ENCODE measurements at places on chromosomes 5 and 9. TPM values are rescaled to one million over a fixed set of nuclear protein-coding genes. Genes with fewer than 3 reads are reported as not detected.

- no peak for DNase-seq
These were observed 205.0 kb downstream of the DOCK8 start for GRCh38 chr9:419571-420171.

Gene CDKN2B
- total RNA-seq, result 7.9 TPM

DNA sequence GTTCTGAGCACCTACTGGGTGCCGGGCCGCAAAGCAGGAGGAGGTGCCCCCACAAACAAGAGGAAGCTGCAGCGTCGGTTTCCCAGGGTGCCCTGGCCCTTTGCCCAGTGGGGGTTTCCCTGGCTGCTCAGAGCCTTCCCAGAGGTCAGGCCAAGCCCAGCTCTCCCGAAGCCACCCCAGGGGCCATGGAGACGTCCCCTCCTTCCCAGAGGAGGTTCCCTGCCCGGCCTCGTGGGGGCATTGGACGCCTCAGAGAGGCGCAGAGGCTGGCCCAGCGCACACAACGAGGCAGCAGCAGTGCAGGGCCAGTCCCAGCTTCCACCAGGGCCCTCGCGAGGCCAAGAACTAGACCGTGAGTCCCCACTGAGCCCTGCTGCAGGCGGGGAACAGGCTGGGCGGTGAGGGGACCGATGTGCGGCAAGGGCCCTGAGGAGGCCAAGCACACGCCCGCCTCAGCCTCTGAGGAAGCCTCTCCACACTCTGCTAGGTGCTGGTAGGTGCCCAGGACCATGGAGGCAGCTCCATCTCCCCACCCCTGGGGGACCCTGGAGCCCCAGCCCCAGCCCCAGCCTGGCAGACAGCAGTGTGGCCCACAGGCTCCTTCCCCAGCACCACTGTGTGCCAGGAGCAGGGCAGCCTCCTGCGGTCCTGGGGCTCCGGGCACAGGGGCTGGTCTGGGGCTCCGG is 7.0 kb downstream of the DIPK1B start:
- no peak for DNase-seq

- DNase-seq, result no peak
These were observed 309.3 kb upstream of the SEMA6A start for GRCh38 chr5:116883875-116884274.

DNA sequence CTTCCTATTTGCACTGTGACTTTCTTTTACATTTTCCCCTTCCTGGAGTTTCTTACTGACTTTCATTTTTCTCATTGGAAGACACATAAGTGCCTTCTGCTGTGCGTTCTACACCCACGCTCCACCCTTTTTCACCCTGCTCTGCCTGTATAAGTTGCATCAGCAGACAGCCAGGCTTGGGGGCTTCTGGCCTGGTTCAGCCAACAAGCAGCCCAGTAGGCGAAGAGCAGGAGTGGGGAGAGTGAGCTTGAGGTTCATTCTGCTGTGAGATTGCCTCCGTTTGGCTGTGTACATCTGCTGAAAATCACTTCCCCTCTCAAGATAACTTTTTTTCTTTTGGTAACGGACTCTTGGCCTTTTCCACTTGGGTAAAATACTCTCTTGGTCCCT is 38.4 kb downstream of the RASGRF2 start:
- DNase-seq, result no peak

GRCh38 chr9:137454145-137454596 is 5.0 kb downstream of the NSMF start:
- peak; percentile 76 for DNase-seq

Gene MEIKIN
- total RNA-seq, result not detected

Gene CAMK2A
- total RNA-seq, result 10.8 TPM

- DNase-seq, result no peak
These were observed 31.5 kb downstream of the SLC22A4 start for GRCh38 chr5:132325691-132326090.

DNA sequence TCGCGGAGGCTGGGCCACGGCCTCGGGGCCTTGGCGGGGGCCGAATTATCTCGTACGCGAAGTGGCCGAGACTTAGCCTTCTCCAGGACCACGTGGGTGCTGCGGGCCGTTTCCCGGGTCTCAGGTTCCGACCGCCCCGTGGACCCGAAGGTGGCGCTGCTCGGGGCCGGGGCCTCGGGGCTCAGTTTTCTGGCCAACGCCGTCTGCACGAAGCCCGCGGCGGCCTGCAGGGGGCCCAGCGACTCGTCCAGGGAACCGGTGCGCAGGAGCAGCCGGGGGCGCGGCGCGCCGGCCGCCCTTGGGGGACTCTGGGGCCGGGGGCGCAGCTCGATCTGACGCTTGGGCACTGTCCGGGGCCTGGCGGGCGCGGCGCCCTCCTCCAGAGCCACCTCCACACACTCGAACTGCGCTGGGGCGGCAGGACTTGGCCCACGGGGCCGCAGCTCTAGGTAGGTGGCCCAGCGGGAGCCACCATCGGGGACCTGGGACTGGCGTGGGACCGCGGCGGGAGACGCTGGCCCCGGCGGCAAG is 716 bp downstream of the PROB1 start:
- DNase-seq, result peak; percentile 77

- no peak for DNase-seq
These were observed 57.3 kb downstream of the CYFIP2 start for GRCh38 chr5:157323107-157323706.

DNA sequence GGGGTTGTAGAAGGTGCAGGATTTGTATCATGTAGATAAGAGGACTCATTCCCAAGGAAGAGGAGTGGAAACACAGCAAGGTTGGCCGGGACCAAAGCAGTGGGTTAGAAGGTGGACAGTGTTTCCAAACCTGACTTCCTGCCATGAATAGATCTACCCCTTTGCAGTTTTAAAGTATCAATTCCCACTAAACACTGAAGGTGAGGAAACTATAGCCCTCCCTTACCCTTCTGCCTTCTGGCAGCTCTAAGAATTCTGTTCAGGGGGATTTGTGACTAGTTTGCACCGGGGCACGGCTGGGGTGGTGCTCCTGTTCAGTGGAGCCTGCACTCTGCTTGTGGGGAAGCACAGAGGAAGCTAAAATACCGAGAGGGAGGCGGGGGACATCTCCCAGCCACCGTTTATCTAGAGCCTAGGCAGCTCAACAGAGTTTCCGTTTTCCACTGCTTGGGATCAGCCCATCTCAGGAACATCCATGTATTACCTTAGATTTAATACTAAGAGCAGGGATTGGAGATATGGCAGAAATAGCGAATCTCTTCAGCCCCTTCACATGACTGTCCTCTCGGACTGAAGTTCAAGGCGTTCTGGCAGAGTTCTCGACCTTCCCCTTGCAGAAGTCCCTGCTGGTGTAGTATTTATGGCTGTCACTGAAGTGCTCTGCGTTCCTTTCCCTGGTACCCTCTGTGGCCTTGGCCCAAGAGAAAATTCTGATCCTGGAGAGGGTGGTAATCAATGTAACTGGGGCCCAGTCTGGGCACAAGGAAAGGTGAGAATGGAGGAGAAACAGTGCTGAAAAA is 5.4 kb downstream of the ISL1 start:
- no peak for DNase-seq

Gene PLK2
- 46.3 TPM for total RNA-seq
